Posterior vena cava (tissue), 2 donors: ENCODE measurements at places on chromosomes 4 and X. TPM values are rescaled to one million over a fixed set of nuclear protein-coding genes. Genes with fewer than 3 reads are reported as not detected.

The IL15 gene
- total RNA-seq = 7.1 TPM

The CAMK2D gene
- 51.5 TPM for total RNA-seq

The NDST3 gene
- not detected for total RNA-seq

The HPGD gene
- 4.5 TPM for total RNA-seq

The TRAM1L1 gene
- 2.5 TPM for total RNA-seq

The FRMPD3 gene
- 1.0 TPM for total RNA-seq

The FAM47E gene
- 1.4 TPM for total RNA-seq

The ARMCX4 gene
- 17.8 TPM for total RNA-seq

The S100P gene
- 7.8 TPM for total RNA-seq

The MTMR8 gene
- 4.9 TPM for total RNA-seq

The CYTL1 gene
- 0.81 TPM for total RNA-seq

The RADX gene
- 0.43 TPM for total RNA-seq

The XAGE1A gene
- total RNA-seq = not detected

The GAGE12D gene
- total RNA-seq = not detected

The SMIM14 gene
- total RNA-seq = 98.0 TPM

The DGKQ gene
- 10.8 TPM for total RNA-seq

The ADH1C gene
- total RNA-seq = 2.6 TPM

The ZNF630 gene
- 3.4 TPM for total RNA-seq
